OCI-LY7 (cell line): ENCODE measurements at places on chromosomes 2 and 18.
A peak's percentile ranks its signal among the peaks of the same experiment; 100 is the strongest.

- no peak for DNase-seq
Observed at GRCh38 chr2:7517088-7517487, 599.9 kb downstream of the RNF144A start.

DNA sequence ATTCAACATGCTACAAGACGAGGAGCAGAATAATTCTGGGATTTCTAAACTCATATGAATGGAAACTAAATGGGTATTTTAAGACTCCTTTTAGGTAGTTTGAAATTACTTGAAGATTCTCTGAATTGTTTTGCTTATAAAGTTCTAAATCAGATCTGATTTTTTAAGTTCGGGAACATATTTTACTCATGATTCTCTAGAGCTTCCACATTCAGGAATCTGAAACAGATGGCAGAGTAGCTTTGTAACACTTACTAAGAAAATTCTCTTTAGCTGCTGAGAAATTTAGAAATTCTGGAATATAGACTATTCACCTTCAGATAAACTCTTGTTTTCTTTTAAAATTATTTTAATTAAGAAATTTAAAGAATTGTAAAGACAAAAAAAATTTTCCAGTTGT is 13.7 kb downstream of the RBBP8 start:
- DNase-seq, result no peak

- DNase-seq, result no peak
Observed at GRCh38 chr2:108536133-108536780, 2.0 kb downstream of the LIMS1 start.

DNA sequence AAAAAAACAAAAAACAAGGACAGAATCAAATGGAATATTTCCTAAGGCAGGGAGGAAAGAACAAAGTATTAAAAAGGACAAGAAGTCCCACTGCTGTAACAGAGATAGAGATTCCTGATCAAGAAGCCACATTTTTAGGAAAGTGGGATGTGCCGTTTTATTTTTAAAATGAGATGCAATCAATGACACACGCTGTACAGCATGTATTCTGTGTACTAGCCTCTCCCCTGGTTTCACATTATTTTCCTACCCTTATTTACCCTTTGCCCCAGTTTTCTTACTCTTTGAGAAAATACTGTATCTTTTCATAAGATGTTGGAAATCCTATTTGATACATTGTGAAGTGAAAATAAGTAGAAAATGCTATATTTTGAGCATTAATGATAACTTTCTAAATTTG is 45.8 kb downstream of the E2F6 start:
- no peak for DNase-seq

DNA sequence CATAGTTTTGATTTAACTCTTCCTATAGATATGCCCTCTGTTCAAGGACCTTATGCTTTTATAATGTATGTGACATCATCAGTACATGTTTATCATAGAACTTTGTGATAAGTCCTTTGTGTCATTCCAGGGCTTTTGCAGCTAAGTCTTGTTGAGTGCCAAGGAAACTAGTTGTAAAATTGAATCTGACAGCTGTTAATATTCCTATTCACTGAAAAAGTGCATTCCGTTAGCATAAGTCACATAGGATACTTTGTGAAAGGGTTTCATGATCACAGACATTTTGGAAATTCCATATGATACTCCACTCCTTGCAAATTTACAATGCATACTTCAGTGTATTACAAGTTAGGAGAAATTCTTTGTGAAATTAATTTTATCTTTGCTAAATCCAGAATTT is 503.4 kb downstream of the CCDC85A start:
- no peak for DNase-seq

GRCh38 chr2:188798159-188798558 is 176.0 kb upstream of the COL3A1 start:
- no peak for DNase-seq

GRCh38 chr2:74584088-74584645 is 29.6 kb downstream of the DOK1 start:
- no peak for DNase-seq

GRCh38 chr2:210169516-210170195 is 1.6 kb downstream of the KANSL1L start:
- no peak for DNase-seq

GRCh38 chr2:224038049-224038829 is 847 bp downstream of the SERPINE2 start:
- DNase-seq, result peak; percentile 8

DNA sequence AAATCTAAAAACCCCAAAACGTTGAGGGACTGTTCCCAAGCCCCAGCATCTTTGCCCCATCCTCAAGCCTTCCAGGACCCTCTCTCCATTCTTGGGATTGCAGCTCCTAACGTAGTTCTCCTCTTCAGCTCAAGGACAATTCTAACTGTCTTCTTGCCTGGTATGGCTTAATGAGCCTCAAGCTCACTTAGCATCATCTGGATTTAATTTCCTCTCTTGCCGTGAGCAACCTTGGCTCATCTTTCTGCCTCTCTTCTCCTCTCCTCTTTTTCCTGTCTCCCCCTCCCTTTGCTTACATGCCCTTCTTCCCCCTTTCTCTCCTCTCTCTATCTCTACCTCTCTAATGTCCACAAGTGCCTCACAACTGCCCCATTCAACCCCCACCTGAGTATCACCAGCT is 44.2 kb downstream of the TACR1 start:
- DNase-seq, result no peak

GRCh38 chr18:35390951-35391700 is 14.0 kb upstream of the ZNF396 start:
- no peak for DNase-seq

GRCh38 chr18:26780520-26781325 is 84.8 kb downstream of the AQP4 start:
- DNase-seq, result no peak

- DNase-seq, result no peak
Observed at GRCh38 chr18:73879766-73880165, 267.9 kb downstream of the FBXO15 start.

GRCh38 chr2:190283783-190284182 is 35.8 kb downstream of the HIBCH start:
- no peak for DNase-seq

- DNase-seq, result no peak
Observed at GRCh38 chr2:44989176-44989575, 20.1 kb downstream of the SIX2 start.

GRCh38 chr2:157980020-157980419 is 103.9 kb upstream of the ACVR1 start:
- no peak for DNase-seq

GRCh38 chr2:190117305-190117704 is 54.8 kb upstream of the MSTN start:
- no peak for DNase-seq

DNA sequence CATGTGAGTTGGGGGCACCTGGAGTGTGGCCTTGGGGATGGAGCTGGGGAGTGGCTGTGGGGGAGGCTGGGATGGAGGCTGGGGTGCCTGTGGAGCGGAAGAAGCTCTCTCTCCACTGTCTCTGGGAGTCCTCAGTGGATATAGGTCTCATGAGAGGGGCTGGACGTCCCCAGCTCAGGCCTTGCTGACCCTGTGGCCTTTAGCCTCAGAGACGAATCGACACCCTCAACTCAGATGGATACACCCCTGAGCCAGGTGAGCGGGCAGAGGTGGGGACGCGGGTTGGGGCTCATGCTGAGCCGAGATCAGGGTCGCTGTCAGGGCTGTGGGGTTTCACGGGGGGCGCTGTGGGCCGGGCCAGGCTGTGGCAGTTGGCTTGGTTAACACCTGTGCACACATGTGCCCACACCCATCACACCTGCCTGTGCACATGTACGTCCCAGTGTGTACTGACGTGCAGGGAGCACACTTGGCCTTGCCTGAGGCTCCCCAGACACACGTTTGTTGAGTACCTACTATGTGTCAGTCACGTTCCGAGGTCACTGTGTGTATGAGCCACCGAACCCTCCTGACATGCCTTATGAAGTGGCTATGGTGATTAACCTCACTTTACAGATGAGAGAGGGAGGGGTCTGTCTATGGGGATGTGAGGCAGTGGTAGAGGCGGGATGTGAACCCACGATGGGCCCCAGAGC is 20.1 kb downstream of the ZAP70 start:
- no peak for DNase-seq

GRCh38 chr18:77346208-77346810 is 96.7 kb downstream of the GALR1 start:
- DNase-seq, result no peak

DNA sequence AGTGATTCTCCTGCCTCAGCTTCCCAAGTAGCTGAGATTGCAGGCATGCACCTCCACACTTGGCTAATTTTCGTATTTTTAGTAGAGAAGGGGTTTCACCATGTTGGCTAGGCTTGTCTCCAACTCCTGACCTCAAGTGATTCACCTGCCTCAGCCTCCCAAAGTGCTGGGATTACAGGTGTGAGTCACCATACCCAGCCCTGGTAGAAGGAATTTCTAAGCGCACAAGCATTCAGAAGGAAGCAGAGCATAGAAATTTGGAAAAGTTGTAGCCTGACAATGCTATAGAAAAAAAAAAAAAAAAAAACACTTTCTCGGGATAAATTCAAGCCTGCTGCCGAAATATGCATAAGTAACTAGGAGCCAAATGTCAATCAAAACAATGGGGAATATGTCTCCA is 249.4 kb downstream of the GRB14 start:
- DNase-seq, result no peak

- DNase-seq, result no peak
Observed at GRCh38 chr2:96344011-96344410, 8.4 kb downstream of the NCAPH start.

DNA sequence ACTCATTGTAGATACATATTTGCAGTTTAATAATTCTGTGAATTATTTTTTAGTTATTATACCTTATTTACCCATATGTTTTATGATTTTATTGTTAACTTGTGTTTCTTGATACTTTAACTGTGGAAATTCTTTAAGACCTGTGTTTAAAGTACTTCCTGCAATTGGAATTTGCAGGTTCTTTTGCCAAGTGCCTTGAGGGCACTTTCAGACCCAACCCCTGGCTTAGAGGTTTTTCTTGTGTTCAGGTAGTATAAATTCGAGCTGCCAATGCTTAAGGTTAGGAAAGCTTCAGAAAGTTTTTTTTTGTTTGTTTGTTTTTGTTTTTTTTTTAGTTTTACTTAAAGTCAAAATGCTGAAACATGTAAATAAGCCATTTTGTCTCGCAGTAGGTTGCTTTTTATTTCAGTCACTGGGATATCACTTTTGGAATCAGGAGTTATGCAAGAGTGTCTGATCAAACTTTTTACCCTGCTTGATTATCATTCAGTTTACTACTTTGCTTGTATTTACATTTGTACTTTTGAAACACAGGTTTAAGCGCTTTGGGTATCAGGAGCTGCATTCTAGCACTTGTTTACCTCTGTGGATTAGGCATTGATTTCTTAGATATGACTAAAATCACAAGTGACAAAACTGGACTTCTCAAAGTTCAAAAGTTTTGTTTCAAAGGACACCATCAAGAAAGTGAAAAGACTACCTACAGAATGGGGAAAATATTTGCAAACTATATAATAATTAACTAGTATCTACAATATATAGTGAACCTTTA is 31.8 kb downstream of the TDRD15 start:
- DNase-seq, result no peak
